ENCODE measurements at places on chromosomes 12 and 14.

- no peak for DNase-seq
These were observed 83.2 kb upstream of the SLC38A2 start for GRCh38 chr12:46455648-46456352.

GRCh38 chr12:14621826-14622225, 54.1 kb upstream of the PLBD1 start:
- no peak for DNase-seq

- DNase-seq, result no peak
These were observed 40.8 kb upstream of the OTOGL start for GRCh38 chr12:80058586-80058985.

DNA sequence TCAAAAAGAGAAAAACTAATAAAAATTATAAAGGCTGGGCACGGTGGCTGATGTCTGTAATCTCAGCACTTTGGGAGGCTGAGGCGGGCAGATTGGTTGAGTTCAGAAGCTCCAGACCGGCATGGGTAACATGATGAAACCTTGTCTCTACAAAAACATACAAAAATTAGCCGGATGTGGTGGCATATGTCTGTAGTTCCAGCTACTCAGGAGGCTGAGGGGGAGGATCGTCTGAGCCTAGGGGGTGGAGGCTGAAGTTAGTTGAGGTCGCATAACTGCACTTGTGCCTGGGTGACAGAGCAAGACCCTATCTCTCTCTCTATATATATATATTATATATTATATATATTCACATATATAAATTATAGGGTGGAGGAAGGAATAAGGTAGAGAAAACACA, 32.5 kb upstream of the ANO2 start:
- DNase-seq, result no peak

- DNase-seq, result peak; percentile 38
These were observed 5.8 kb downstream of the PTGES3 start for GRCh38 chr12:56682323-56682722.

GRCh38 chr14:61542848-61543790, 152.2 kb upstream of the HIF1A start:
- no peak for DNase-seq

- DNase-seq, result no peak
These were observed 26.9 kb downstream of the TCP11L2 start for GRCh38 chr12:106329231-106329982.

DNA sequence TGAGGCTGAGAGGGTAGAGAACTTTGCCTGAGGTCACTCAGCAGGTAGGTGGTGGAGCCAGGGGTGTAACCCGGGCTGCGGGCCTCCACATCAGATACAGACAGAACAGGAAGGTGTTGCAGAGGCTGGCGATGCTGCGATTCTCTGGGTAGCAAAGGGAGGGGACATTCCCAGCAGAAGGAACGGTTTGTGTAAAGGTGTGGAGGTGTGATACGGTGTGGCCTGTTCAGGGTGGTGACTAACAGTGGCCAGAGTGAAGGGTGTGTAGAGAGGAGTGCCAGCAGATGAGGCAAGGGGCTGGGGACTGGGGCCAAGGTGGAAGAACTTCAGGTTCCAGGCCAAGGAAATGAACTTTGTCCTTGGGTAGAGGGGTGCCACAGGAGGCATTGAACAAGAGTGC, 18.2 kb upstream of the FAIM2 start:
- no peak for DNase-seq

DNA sequence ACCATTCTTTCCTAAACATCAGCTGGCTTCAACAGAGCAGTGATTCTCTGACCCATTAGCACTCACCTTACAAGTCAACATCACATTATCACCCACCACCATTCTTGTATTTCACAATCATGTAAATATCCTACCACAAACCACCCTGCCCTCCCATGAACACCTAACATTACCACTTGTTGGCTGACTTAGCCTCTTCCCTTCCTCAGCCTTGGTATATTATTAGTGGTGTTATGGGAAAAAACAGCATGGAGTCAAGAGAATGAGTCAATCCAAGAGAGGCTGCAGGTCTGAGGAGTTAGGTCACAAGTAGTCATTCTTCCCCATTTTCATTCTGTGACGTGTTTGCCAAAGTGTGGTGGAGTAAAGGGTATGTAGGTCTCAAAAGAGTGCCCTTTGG, 22.3 kb upstream of the MGP start:
- DNase-seq, result no peak

GRCh38 chr12:118148287-118148686, 12.4 kb downstream of the PEBP1 start:
- DNase-seq, result no peak

- DNase-seq, result no peak
These were observed 261.5 kb upstream of the CCDC196 start for GRCh38 chr14:66224492-66225178.

DNA sequence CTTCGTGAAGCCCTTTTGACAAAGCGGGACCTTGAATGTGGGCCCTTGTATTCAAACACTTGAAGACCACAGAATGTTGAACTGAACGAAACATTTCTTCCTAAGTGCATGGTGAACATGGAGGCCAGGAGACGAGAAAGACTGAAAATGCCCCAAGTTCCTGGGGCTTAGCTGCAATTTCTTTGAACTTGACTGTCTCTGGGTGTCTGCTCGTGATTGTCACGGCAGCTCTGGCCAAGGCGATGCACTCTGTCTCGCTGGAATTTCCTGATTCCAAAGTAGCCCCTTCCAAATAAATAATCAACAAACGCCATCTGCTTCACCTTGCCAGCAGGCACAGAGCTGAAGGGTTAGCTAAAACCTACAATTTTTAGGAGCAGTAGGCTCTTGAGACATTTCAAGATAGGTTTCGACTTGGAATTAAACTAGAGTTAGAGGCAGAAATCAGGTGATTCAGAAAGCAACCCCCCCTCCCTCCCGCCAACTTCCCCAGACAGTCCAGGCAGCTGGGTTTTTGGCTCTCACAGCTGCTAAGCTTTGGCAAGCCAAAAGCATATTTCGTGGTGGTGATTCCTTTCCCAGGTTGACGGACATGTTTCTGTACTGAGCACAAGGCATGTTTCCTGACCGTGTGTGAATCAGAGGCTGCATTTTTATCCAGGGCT, 13.5 kb upstream of the IRF2BPL start:
- DNase-seq, result no peak

- DNase-seq, result no peak
These were observed 98.6 kb downstream of the TAOK3 start for GRCh38 chr12:118274066-118274465.

DNA sequence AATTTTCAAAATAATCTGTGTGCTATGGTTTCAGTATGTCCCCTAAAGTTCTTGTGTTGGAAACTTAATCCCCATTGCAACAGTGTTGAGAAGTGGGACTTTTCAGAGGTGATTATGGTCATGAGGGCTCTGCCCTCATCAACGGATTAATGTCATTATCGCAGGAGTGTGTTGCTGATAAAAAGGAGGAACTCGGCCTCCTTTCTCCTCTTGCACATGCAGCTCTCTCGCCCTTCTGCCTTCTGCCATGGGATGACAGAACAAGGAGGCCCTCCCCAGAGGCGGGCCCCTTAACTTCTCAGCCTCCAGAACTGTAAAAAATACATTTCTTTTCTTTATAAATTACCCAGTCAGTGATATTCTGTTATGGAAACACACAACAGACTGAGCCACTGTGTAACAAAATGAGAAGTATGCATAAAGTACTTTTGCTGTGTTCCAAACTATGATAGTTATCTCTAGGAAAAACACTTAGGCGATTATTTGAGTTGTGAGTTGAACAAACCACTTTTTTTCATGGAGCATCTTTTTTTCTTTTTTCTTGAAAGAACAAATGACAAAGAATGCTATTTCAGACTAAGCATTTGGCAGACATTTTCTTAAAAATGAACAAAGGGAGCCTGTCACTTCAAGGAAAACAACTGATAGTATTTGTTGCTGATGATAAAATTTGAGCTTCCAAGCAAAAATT, 134.8 kb upstream of the FUT8 start:
- DNase-seq, result no peak

- no peak for DNase-seq
These were observed 371.9 kb downstream of the ATP23 start for GRCh38 chr12:58313091-58313855.

- DNase-seq, result no peak
These were observed 5.0 kb downstream of the CMKLR1 start for GRCh38 chr12:108333898-108334699.

DNA sequence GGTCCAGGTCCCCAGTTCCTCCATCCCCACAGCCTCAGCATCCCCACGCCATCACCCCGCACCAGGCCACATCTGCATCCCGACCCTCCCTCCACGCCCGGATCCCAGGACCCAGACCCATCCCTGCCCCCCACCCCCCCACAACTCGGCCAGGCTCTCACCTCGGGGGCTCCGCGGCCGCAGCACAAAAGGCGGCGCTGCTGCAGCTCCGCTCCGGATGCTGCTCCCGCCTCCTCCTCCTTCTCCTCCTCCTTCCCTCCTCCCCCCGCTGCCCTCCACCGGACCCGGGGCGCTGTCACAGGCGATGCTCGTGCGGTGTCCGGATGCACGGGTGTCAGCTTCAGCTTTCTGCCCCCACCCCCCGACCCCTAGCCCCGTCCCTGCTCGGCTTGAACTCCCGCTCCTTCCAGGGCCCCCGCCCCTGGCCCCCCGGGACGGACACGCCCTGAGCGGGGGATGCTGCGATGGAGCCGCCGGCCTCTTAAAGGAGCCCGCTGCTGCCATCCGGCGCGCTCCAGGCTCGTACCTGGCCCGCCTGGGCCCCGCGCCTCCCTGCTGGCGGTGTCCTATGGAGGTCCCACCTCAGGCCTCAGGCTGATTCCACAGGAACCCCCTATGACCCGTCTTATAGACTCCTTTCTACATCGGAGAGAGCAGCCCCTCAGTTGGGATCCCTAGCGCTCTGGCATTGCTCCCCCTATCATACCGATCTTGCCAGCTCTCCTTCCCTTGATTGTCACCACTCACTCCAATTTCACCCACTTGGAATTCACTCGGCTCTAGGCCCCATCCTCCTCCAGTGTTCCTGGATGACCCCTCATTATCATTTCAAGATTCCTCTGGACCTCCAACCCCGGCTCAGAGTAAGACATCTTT, at the start of gene MAP3K12:
Gene MAP3K12 (minus strand): TSS at position 193 of the 876 bp plus-strand sequence. CDS start 12,067 bp downstream, outside the sequence.
- DNase-seq, result no peak
